ENCODE measurements at places on chromosomes 12 and 14.

GRCh38 chr14:45406942-45407341, 153.9 kb upstream of the MIS18BP1 start:
- DNase-seq = no peak

- DNase-seq = no peak
Measured at GRCh38 chr12:127253797-127254327, 1013.1 kb upstream of the TMEM132C start.

- no peak for DNase-seq
Measured at GRCh38 chr14:64080452-64080851, 213.7 kb downstream of the ESR2 start.

GRCh38 chr12:27015730-27016076, 1.5 kb upstream of the TM7SF3 start:
- no peak for DNase-seq

DNA sequence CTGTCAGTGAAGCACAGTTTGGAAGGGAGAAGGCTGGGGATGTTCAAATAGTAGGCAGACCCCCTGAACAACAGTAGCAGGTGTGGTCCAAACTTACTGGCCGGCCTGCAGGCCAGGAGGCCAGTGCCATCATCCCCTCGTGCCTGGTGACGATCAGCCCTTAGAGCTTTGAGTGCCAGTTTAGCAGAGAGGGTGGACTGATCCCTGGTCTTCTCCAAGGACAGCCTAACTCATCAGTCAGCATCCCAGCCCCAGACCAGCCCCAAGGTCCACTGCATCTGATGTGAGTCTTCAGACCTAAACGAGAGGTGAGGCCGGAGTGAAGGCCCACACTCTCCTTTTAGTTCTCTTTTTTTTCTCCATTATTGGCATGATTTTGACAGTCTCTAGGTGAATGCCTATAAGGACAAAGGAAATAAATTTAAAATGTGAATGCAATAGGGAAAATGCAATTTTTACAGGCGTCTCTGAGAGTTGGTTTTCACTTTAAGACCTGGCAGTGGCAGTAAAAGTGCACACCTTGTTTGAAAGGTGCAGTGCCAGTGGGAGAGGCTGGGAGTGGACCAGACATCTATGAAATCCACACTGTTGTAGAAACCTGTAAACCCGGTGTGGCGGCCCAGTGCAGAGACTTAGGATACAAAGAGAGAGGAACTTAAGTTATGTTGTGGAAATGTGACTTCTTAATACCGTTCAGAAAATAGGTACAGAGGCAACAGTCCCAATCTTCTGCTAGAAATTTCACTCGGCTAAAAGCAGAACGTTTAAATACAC, 311.2 kb downstream of the CACNA1C start:
- DNase-seq = no peak

- no peak for DNase-seq
Measured at GRCh38 chr12:11633968-11634367, 15.5 kb upstream of the ETV6 start.

GRCh38 chr14:20712904-20713303, 24.3 kb downstream of the ANG start:
- DNase-seq = no peak

GRCh38 chr12:8905546-8905945, 8.8 kb upstream of the PHC1 start:
- no peak for DNase-seq

- DNase-seq = no peak
Measured at GRCh38 chr12:68958322-68958721, 25.4 kb upstream of the CPM start.

DNA sequence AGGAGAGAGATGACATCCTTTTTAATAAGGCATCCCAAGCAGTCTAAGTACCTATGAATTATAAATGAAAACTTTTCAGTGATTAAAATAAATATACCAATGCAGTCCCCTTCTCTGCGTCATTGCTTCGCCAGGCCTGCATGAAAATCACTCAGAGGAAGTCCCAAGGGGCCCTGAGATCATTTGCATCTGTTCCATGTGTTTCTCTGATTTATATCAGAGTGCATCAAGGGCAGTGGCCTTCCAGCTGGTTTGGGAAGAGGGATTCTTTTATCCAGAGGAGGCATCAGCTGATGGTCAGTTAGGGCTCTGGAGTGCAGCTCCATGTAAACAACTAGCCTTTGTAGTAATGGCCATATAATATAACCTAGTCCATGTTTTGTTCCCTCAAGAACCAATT, 210.1 kb downstream of the RGS6 start:
- DNase-seq = no peak

- DNase-seq = no peak
Measured at GRCh38 chr14:100736269-100737180, 9.8 kb downstream of the DLK1 start.

GRCh38 chr14:55336162-55336561, 64.9 kb downstream of the FBXO34 start:
- no peak for DNase-seq

GRCh38 chr14:73381380-73382013, 76.8 kb downstream of the NUMB start:
- DNase-seq = no peak

- DNase-seq = no peak
Measured at GRCh38 chr12:120764816-120765215, 39.2 kb downstream of the ACADS start.

- DNase-seq = no peak
Measured at GRCh38 chr14:102491366-102491765, 18.2 kb downstream of the ANKRD9 start.

DNA sequence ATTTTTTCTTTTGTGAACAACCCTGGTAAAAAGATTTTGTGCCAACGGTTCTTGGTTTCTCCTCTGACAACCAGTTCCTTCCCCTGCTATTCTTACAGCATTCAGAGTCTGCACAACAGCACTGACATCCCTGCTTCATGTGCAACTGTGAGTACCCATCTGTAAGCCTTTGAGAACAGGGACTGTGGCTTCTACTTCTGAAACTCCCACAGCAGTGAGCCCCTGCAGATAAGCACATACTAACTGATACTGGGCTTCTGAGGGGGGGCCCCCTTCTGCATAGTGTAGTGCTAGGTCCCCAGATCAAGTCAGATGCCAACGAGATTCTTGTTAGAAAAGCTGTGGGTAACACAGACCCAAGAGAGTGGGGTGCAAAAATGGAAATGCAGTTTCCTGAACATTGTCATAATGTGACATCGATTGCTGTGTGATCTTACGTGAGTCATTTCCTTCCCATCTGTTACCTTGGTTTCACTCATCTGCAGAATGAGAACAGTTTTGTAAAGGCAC, 11.1 kb upstream of the NINJ2 start:
- DNase-seq = peak; percentile 55

- no peak for DNase-seq
Measured at GRCh38 chr12:106417926-106418910, 60.7 kb downstream of the POLR3B start.

DNA sequence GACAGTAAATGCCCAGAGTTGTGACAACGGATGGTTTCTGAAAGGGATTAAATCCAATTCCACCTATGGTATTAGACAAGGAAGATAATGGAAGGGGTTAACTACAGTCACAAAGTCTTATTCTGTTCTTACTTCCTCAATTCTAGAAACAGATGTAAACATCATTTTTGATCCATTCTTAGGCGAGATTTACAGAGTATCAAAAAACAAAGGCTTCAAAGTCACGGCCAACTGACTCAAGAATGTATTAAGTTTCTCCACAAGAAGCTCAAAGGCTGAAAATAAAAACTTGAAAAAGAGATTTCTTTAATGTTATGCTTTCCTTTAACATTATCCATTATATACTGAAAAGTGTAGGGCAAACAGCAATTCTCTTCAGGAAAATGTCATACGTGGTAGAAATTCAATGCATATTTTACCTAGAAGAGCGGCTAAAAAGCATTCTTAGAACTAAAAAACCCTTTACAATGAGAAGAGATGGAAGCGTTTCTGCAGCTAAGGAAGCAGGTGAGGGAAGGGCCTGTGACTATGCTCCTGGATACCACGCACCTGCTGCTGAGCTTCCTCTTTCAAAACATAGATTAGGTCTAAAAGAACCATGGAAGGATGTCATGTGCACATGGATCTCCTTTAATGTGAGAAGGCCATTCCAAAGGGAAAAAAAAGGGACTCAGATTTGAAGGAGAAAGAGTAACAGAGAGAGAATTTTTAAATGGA, 185.8 kb downstream of the STXBP6 start:
- no peak for DNase-seq

GRCh38 chr14:88818018-88818417, 6.4 kb upstream of the TTC8 start:
- no peak for DNase-seq

DNA sequence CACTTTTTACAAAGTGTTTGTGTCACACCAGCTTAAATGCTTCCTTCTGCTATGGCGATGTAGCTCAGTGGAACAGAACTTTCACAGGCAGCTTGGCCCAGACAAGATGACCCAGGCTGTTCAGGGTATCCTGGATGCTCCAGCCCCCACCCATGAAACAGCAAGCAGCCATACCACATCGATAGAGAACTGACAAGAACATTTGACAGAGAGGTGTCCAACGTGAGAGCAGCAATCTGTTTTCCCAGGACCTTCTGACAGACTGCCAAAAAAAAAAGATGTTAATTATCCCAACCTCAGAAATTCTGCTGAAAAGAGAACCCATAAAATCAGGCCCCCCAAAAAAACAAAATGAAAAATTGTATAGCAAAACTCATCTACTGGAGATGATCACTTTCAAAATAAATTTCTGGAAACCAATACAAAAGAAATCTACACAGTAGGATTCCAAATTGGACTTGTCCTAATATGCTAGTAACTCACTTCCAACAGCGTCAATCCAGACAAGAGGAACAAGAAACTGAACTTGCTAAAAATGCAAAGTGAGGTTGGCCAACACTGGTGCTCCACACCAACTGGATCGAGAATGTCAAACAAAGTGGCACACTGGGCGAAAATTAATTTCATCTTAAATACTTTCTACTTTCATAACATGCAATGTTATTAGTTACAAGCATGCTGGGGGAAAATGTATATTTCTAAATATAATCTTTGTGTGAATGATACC, 118.8 kb downstream of the DPF3 start:
- DNase-seq = no peak

DNA sequence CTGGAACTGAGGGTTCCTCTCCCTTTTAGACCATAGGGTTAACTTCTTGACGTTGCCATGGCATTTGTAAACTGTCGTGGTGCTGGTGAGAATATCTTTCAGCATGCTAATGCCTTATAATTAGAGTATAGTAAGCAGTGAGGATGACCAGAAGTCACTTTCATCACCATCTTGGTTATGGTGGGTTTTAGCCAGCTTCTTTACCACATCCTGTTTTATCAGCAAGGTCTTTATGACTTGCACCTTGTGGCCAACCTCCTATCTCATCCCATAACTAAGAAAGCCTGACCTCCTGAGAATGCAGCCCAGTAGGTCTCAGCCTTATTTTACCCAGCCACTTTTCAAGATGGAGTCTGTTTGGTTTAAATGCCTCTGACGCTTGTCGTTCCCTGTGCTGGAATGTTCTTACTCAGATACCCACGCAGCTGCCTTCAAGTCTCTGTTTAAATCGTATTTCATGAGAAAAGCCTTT, 44.2 kb downstream of the BBS10 start:
- no peak for DNase-seq

DNA sequence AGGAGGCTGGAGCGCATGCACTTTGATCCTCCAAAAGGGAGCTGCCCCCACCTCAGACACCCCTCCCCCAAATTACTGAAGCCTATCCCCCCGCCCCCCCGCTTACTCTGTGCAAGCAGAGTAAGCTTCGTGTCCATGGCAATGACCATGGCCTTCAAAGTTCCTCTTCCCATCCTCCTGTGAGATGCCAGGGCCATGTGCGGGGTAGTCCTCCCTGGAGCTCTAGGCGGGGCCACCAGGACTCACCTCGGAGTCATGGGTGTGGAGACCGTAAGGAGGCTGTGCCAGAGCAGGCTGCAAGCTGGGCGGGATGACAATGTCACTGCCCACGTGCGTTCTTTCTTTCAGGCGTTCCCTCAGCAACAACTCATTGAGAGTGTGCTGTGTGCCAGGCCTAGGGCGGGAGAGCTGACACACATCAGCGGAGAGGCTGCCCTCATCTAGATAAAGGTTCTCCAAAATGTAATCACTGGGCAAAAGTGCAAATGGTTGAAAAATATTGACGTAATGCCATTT, 66.8 kb downstream of the C14orf132 start:
- no peak for DNase-seq

- no peak for DNase-seq
Measured at GRCh38 chr12:26471560-26471959, 276.2 kb downstream of the SSPN start.

- DNase-seq = no peak
Measured at GRCh38 chr12:24386836-24387235, 437.4 kb upstream of the SOX5 start.

GRCh38 chr12:2378835-2379330, 326.1 kb downstream of the CACNA1C start:
- no peak for DNase-seq

DNA sequence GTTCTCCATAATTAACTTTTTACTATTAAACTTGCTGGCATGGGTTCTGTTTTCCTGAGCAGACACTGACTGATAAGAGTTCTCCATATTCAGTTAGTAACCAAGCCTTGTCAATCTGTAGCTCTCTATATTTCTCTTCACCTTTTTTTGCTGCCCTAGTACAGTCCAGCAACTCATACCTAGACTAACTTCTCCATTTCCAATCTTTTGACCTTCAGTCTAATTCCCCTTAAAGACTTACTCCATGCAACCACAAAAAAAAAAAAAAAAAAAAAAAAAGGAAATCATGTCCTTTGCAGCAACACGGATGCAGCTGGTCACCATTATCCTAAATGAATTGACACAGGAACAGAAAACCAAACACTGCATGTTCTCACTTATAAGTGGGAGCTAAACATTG, 125.7 kb upstream of the KRAS start:
- no peak for DNase-seq

DNA sequence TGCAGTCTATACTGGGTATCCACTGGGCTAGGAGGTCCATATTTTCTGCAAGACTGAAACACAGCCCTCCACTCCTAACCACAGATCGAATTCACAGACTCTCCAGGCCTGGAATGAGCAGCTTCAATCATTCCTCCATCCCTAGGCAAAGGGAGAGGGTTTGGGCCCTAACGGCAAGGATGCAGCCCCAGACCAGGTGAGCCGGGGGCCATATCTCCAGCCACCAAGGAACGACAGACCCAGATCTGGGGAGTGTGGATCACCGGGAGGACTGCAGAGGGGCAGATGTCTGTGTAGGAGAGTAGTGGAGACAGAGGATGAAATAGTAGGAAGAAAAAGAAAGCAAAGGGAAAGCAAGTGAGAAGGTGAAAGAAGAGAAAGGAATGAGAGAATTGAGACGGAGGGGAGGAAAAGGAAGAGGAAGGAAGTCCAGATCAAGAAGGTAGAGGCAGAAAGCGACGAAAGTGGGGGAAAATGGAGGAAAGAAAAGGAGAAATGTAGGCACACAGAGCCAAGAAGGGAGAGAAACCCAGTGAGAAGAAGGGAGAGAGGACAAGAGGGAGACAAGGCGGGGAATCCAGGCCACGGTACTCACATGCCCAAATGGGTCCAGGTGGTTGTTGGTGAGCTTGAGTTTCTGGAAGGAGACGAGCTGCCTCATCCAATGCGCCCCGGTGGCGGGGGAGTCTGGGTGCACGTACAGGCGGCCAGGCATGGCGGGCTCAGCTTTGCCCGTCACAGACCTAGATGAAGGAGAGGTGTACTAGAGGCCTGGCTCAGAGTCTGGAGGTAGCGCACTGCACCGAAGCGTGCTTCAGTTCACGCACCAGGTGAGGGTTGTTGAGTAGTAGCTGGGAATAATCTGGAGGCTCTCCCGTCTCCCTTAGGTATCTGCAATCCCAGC, 7.7 kb downstream of the TBX5 start:
- no peak for DNase-seq

GRCh38 chr14:52769887-52770286, 21.5 kb downstream of the GNPNAT1 start:
- DNase-seq = no peak

- no peak for DNase-seq
Measured at GRCh38 chr12:23523339-23523738, 426.1 kb downstream of the SOX5 start.

- no peak for DNase-seq
Measured at GRCh38 chr14:92248696-92249095, 74.3 kb upstream of the SLC24A4 start.
